ENCODE measurements at places on chromosomes 12 and 14.

DNA sequence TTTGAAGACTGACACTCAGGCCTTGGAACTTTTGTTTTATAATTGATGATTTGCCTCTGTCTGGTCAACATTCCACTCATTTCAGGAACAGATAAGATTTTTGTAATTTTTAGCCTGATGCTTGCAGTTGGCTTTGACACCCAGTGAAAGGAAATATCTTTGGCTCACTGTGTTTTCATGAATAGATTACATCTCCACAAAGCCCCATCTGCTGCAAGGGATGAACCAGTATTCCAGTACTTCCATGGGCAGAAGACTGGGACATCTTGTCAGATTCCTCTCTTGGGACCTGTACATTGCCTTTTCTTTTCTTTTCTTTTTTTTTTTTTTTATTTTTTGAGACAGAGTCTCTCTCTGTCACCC, 28.4 kb downstream of the GSG1 start:
- no peak for DNase-seq

DNA sequence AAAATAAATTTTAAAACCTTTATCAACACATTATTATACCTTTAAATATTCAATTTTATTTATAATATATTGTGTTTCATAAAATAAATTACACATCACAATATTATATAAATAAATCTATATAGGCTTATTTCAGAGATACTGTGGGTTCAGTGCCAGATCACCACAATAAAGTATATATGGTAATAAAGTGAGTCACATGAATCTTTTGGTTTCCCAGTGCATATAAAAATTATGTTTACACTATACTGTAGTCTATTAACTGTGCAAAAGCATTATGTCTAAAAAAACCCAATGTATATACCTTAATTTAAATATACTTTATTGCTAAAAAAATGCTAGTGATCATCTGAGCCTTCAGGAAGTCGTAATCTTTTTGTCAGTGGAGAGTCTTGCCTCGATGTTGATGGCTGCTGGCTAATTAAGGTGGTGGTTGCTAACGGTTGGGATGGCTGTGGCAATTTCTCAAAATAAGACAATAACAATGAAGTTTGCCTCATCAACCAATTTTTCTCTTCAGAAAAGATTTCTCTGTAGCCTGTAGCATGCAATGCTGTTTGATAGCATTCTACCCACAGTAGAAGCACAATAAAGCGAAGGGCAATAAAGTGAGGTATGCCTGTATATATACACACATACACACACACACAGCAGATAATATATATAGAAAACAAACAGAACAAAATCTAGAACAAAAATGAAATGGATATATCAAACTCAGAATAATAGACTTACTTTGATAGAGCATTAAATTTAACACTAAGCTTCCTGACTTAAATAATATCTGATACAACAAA, 32.4 kb downstream of the CCDC59 start:
- DNase-seq = no peak

DNA sequence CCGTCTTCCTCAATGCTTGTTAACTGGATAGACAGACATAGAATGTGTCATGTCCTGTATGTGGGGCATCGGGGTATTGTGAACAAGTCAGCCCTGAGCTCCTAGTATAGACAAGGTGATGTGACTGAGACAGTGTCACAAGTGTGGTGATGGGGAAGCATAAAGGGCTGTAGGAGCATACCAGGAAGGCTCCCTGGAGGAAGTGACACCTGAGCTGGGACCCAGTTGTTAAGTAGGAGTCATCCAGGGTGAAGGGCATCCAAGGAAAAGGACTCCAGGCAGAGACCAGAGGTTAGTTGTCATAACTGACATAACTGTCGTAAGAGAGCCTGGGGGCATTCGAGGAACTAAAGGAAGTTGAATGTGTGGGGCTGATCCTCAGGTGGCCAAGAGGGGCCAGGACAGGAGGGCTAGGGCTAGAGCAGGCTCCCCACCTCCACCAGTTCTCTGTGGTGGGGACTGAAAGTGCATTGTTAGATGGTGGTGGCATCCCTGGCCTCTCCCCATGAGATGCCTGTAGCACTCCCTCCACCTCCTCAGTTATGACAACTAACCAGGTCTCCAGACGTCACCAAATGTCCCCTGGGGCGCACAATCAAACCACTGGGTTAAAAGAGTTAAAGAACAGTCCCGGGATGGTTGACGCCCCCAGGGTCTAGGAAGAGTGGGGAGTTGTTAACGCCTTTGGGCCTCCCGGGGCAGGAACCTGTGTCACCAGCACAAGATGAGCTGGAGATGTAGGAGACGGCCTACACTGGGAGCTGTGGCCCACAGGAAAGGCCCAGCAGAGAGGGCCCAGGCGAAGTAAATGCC, 2.4 kb downstream of the FICD start:
- no peak for DNase-seq

GRCh38 chr12:49094160-49094974, at the start of gene DHH:
Gene DHH, minus strand, starts transcription at chr12:49094801. Its CDS starts 289 bp downstream, at chr12:49094512.
- no peak for DNase-seq

- DNase-seq = no peak
These were observed 14.9 kb downstream of the SCARB1 start for GRCh38 chr12:124848621-124849380.

GRCh38 chr12:104742551-104743201, 215.4 kb downstream of the SLC41A2 start:
- DNase-seq = no peak

GRCh38 chr12:122964439-122965257, 1.6 kb downstream of the ABCB9 start:
- DNase-seq = no peak

DNA sequence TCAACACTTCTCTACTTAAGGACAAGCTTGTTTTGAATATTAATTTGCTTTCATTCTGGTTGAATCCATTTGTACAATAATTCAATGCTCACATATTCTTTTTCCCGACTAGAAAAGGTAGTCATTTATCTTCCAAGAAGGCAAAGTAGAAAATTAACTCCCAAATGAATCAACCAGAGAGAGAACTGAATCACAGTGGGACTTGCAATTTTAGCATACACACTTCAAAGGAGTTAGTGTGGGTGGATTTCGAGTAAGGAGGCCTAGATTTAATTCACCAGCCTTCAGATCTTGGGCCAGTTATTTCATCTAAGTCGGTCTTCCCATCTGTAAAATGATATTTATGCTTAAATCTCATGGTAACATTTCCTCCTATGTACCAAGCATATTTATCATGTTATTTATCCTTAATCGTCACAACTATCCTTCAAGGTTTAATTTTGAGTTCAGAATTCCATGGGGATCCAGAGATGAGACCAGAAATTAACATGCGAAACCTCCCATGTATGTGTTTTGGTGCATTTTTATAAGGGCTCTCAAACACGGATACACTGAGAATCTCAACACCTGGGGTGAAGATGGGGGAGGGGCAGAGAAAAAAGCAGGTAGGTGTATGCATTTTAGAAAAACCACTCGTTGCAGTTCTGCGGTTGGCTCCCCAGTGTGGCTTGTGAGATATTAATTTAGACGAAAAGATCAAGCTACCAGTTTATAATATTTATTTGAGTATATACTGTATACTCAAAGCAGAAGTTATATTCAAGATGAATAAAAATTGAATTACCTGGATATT, 38.9 kb upstream of the IL22 start:
- no peak for DNase-seq

DNA sequence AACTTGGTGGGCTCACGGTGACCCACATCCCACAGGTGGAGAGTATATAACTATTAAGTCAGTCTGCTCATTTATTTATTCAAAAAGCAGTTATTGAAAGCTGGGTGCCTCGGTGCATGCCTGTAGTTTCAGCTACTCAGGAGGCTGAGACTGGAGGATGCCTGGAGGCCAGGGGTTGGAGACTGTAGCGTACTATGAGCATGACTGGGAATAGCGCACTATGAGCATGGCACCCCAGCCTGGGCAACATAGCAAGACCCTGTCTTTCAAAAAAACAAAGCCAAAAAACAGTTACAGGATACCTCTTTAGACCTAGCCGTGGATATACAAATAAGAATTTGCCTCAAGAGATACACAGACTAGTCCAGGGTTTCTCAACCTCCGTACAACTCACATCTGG, 139.8 kb downstream of the ZFP36L1 start:
- DNase-seq = no peak

DNA sequence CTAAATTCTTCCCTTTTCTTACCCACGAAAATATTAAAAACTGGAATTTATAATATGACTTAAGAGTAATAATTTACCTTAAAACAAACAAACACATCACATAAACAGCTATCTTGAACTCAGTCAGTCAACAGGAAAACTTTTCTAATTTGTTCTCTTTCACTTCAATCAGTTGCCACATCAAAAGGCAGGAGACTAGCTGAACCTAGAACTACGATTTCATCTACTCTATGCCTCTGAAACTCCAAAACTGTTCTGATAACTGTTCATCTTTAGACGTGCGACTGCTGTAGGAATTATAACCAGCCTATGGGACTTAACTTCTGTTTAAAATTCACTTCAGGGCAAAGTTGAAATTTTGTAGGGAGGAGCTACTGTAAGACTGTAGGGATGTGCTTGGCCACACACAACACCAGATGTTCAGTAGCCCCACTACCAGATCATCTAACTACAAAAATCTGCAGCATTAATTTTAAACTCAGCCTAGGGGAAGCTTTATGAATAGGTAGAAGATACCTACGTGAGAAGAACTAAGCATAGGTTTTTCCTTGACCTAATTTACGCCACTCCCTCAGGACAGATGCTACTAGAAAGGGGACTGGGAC, 7.6 kb upstream of the RAD51AP1 start:
- no peak for DNase-seq

GRCh38 chr12:76649099-76649498, 89.5 kb upstream of the OSBPL8 start:
- DNase-seq = no peak

GRCh38 chr14:49732896-49733295, 35.1 kb upstream of the KLHDC2 start:
- DNase-seq = no peak

- no peak for DNase-seq
These were observed 22.8 kb upstream of the DHRS4 start for GRCh38 chr14:23930742-23931141.

DNA sequence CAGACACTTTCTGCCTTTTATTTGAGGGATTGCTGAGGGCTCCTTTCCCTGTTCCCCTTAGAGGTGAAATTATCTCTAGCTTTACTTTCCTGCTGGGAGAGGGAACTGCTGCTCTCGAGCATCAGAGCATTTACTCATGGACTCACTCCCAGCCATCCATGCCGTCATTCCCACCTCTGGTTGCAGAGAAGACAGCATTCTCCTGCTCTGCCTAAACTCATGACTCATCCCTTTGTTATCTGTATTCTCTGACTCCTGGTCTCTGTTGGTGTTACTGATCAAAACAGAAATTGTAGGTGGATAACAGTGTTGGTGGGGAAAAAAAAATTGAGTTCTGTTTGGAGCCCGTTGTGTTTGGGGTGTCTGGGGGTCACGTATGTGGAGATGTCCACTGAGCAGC, 159.3 kb downstream of the TTC8 start:
- no peak for DNase-seq
